ENCODE measurements at places on chromosomes 3 and 15. TPM values are rescaled to one million over a fixed set of nuclear protein-coding genes. Genes with fewer than 3 reads are reported as not detected.

CAMK2N2 gene
- not detected for total RNA-seq

MCTP2 gene
- total RNA-seq, result 5.6 TPM

FOXL2 gene
- under 0.01 TPM for total RNA-seq

PLIN1 gene
- 0.51 TPM for total RNA-seq

LRTM1 gene
- total RNA-seq, result not detected

SAXO2 gene
- total RNA-seq, result 0.66 TPM

ARF4 gene
- 121 TPM for total RNA-seq

AKAP13 gene
- total RNA-seq, result 68.4 TPM

GHSR gene
- total RNA-seq, result not detected

RTP4 gene
- total RNA-seq, result 2.1 TPM

GRCh38 chr3:143951351-143951971, 20.2 kb upstream of the DIPK2A start:
- peak; percentile 36 for DNase-seq

DNA sequence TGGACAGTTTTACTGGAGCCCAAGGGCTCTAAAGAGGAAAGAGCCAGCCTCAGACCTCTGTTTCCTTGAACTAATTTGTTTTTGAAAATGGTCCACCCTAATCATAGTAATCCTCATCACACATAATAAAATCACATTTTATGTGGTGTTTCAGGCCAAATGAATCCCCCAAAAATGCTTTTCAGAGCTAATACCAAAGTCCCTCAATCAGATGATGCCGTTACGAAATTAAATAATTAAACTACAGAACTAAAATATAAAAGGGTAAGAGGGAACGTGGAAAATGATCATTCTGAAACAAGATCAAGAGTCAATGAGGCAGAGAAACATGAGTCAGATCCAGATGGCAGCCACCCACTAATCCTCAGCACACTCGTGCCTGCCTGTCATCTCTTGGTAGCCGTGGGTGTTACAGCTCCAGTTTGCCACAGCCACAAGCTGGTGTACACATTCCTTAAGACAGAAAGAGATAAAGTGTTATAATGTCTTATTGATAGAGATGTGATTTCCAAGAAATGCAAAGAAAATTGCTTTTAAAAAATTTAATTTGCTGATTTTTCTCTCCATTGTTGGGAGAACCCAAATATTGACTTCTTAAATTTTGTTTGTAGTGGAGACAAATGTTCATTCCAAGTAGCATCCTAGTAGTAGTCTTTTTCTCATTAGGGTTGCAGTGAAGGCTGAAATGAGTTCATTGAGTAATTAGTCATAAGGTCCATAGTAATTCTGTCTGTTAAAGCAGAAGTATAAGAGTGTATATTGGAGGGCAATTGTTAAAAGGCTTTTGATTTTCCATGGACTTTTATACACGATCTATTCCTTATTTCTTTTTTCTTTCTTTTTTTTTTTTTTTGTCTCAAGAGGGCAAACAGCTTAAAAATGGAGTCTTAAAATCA, 104.2 kb downstream of the AGBL1 start:
- DNase-seq, result peak; percentile 59

DNA sequence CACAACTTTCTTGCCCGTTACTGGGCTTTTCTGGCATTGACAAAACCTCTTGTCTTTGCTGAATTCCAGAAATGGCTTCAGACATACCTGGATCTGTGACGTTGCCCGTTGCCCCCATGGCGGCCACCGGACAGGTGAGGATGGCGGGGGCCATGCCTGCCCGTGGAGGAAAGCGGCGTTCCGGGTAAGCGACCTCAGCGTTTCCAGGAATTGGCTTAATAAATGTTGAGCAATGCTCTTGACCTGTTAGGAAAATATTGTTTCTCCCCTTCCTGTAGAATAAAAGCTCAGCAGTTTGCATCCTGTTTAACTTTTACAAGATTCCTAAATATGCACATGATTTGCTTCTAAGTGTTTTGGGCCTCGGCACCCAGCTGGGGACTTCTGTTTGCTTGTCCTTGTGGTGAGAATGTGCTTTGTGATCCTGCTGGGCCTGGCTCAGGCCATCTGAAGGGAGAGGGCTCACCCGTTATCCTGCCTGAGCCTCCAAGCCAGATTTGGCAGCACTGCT, 46.7 kb downstream of the ARNT2 start:
- no peak for DNase-seq

- no peak for DNase-seq
Measured at GRCh38 chr15:100526027-100526481, 2.7 kb downstream of the CERS3 start.

DNA sequence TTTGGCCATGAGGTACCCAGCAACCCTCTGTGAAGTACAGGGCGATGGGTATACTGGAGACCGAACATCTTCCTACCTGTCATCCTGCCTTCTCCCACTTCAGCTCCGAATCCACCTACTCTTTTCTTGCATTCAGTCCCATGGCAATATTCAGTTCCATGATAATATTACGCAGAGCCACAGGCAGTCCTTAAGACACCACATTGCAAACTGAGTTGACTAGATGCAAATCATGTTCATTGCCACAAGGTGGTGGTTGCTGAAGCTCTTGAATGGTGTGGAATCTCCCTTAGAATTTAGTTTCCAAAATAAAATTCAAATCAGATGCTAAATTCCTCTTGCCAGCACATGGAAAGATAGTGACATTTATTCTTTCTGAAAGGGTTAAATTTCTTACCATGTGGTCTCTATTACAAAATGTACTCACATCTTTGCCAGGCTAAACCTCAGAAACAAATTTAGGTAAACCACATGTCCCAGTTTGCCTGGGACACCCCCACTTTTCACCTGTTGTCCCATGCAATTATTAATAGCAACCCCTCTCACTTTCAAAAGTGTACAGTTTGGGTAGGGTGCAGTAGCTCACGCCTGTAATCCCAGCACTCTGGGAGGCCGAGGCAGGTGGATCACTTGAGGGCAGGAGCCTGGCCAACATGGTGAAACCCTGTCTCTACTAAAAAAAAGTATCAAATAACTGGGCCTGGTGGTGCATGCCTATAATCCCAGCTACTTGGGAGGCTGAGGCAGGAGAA, 1.7 kb upstream of the NME9 start:
- DNase-seq, result no peak

GRCh38 chr15:42826251-42826890, 89.4 kb upstream of the CDAN1 start:
- DNase-seq, result peak; percentile 9

GRCh38 chr15:69346112-69346511, 47.4 kb downstream of the PAQR5 start:
- peak; percentile 25 for DNase-seq

- DNase-seq, result no peak
Measured at GRCh38 chr3:160193644-160194192, 31.5 kb upstream of the C3orf80 start.

DNA sequence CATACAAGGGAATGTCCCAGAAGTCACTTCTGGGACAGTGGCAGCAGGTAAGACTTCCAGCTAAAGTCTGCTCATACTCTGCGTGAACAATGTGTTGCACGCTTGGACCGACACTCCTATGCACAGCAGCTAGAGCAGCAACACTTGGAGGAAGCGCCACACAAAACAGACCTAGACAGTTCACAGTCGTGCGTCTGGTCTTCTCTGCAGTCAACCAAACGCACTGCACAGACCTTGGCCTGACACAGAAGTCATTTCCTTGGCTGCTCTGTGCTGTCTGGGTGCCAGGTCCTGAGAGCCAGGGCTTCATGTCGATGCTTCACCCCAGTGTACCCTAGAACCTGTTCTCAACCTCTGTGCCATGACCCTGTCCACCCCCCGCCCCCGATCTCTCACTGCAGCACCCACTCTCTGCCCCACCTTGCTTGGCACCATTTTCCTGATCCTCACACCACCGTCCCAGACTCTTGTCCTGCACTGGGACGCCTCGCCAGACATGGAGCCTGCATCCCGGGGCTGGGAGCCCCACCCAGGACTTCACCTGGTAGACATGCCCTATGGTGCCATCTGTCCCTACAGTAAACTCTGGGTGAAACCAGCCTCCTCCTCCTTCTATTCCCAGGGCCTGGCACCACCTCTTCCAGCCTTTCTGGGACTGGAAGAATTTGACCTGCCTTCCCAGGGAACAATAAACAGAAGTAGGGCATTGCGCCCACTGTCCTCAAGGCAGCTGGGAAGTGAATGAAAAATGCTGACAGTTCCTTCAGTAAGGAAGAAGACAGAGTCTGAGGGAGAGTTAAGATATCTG, 3.1 kb downstream of the ATP10A start:
- DNase-seq, result peak; percentile 6

Data from fibroblast of lung (primary cell).